ENCODE measurements at places on chromosomes 16 and 17. TPM values are rescaled to one million over a fixed set of nuclear protein-coding genes. Genes with fewer than 3 reads are reported as not detected.

Gene KCNJ12
- 0.02 TPM for total RNA-seq

- H3K27me3 ChIP-seq: peaks cover 24% of the 10 kb centered on the region
- no peak overlapping the region for H3K4me3 ChIP-seq
- H3K27ac ChIP-seq: no peak overlapping the region
- peaks cover 21% of the 10 kb centered on the region for H3K4me1 ChIP-seq
Measured at GRCh38 chr17:83181991-83182619, 102.7 kb downstream of the METRNL start.

Gene ORC6
- total RNA-seq: 36.1 TPM

- H3K27ac ChIP-seq: no peak overlapping the region
- no peak for DNase-seq
- H3K27me3 ChIP-seq: peaks cover 26% of the 10 kb centered on the region
- H3K4me3 ChIP-seq: no peak overlapping the region
- no peaks in the 10 kb centered on the region for H3K36me3 ChIP-seq
- H3K4me1 ChIP-seq: peaks cover 4% of the 10 kb centered on the region
Measured at GRCh38 chr16:86882586-86883280, 304.4 kb downstream of the FOXL1 start.

- peaks cover 45% of the 10 kb centered on the region for H3K36me3 ChIP-seq
- H3K27ac ChIP-seq: peak overlapping the region; percentile 94
- no peak for DNase-seq
- H3K27me3 ChIP-seq: no peaks in the 10 kb centered on the region
- peaks cover 54% of the 10 kb centered on the region for H3K4me1 ChIP-seq
Measured at GRCh38 chr16:1493746-1494094, 560 bp downstream of the TELO2 start.

Gene TBC1D3I
- 0.22 TPM for total RNA-seq
